Temporal lobe (tissue), 4 donors: ENCODE measurements at places on chromosomes 5 and 9. TPM values are rescaled to one million over a fixed set of nuclear protein-coding genes. Genes with fewer than 3 reads are reported as not detected.

FAM78A gene
- total RNA-seq, result 1.2 TPM

NME5 gene
- total RNA-seq, result 11.8 TPM

GADD45G gene
- total RNA-seq, result 5.9 TPM

HCN1 gene
- 14.0 TPM for total RNA-seq

RORB gene
- total RNA-seq, result 49.9 TPM

SLC34A3 gene
- not detected for total RNA-seq

IL9 gene
- total RNA-seq, result not detected

UBE2QL1 gene
- 41.6 TPM for total RNA-seq

GRM6 gene
- total RNA-seq, result under 0.01 TPM

GNA14 gene
- total RNA-seq, result 0.98 TPM

TXNDC8 gene
- not detected for total RNA-seq

ENHO gene
- 27.8 TPM for total RNA-seq

NIPAL4 gene
- total RNA-seq, result not detected

FYB1 gene
- total RNA-seq, result 1.5 TPM
